ENCODE measurements at places on chromosomes 16 and 17. TPM values are rescaled to one million over a fixed set of nuclear protein-coding genes. Genes with fewer than 3 reads are reported as not detected.

The IL21R gene
- polyA plus RNA-seq = 4.3 TPM

The RGS9 gene
- 14.7 TPM for polyA plus RNA-seq

The GINS2 gene
- 17.4 TPM for polyA plus RNA-seq

The CDT1 gene
- polyA plus RNA-seq = 12.1 TPM

Measured in left lung (tissue), 14 donors.